ENCODE measurements at places on chromosomes 1 and 21.

DNA sequence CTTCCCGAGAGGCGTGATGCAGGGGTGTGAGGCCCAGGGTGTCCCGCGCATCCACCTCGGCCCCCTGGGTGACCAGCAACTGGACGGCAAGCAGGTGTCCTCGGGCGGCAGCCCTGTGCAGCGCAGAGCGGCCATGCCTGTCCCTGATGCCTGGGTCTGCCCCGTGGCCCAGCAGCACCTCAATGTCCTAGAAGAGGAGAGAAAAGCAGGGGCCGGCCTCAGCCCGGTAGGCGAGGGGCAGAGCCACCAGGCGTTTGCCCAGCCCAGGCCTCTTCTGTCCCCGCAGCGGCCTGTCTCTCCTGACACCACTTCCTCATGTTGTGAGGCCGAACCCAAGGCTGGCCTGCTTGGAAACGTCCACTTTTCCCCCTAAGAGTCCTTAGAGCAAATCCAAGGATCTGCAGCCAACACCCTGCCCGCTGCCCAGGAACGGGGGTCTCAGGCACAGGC is 1.7 kb downstream of the ANKRD65 start:
- no peak for DNase-seq

- no peak for DNase-seq
Observed at GRCh38 chr1:70143048-70143659, 62.2 kb downstream of the LRRC40 start.

- no peak for DNase-seq
Observed at GRCh38 chr21:43345746-43346409, 81.1 kb downstream of the SIK1 start.

DNA sequence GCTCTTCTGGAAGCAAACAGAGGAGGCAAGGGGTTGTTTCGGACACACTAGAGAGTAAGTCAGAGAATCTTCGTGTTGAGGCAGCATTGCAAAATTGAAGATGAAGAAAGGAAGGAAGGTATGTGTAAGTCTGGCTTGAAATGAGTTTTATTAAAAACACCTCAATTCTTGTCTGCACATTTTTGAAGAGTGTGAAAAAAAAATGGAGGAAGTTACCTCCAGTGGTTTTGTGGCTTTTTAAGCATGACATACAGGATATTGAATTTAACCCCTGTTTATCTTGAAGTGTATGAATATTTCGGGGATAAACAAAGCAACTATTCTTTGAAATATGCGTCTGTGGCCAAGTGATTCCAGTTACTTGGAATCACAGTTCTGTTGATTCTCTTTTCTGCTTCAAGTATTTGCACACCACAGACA is 203.2 kb upstream of the SGIP1 start:
- DNase-seq, result peak; percentile 49

DNA sequence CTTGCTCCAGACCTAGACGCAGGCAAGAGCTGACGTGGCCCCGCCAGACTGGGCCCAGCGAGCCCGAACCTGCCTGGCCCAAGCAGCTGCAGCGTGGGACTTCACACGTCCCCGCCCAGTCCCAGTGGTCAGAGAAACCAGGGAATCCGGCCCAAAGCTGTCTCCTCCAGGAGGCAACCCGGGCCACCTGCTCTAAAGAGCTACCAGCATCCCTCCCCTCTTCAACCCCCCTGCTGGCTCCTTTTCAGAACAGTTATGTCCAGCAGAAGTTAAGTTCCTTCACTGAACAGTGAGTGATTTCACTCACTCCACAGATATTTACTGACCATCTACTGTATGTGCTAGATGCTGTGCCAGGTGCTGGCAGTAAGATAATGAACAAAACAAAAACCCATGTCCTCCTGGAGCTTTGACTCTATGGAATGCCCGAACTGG is 2.1 kb upstream of the EFNA1 start:
- no peak for DNase-seq

- peak; percentile 53 for DNase-seq
Observed at GRCh38 chr1:186155594-186155993, 219.5 kb downstream of the TPR start.

GRCh38 chr1:244049162-244050013 is 1.7 kb upstream of the ZBTB18 start:
- peak; percentile 37 for DNase-seq

GRCh38 chr1:62384276-62385005 is 52.4 kb upstream of the USP1 start:
- DNase-seq, result no peak

DNA sequence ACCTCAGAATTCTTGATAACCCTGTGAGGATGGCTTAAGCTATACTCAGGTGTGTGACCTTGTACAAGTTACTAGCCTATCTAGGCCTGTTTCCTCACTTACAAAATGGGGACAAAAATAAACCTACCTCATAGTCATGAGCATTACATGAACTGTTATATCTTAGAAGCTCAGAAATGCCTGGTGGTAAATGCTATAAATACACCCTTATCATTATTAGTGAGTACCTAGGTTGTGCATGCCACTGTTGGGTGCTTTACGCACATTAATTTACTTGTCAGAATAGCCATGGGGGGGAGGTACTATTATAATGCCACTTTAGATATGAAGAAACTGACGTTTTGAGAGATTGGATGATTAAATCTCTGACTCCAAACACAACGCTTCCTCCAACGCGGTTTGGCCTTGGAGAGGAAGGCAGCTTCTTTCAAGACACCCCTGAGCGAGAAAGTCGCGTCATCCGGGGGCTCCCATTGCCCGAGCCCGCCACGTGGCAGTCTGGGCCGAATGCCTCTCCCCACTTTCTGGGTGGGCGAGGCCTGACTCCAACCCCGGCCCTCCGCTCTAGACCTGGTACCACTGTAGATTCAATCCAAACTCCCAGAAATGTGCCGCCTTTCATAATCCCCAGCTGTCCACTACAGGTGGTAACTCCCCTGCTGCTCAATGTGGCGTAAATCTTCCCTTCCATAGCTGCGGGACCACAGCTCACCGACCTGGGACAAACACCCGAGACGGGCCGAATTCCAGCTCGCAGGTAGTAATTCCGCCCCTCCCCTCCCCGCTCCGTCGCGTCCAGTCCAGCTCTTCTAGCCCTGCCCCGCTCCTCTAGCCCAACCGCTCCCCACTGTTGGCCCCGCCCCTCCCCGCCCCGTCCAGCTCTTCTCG is 771 bp upstream of the RAD54L start:
- no peak for DNase-seq

- DNase-seq, result no peak
Observed at GRCh38 chr1:59419361-59420140, 122.7 kb downstream of the FGGY start.

- no peak for DNase-seq
Observed at GRCh38 chr1:96598416-96599168, 123.0 kb upstream of the PTBP2 start.

DNA sequence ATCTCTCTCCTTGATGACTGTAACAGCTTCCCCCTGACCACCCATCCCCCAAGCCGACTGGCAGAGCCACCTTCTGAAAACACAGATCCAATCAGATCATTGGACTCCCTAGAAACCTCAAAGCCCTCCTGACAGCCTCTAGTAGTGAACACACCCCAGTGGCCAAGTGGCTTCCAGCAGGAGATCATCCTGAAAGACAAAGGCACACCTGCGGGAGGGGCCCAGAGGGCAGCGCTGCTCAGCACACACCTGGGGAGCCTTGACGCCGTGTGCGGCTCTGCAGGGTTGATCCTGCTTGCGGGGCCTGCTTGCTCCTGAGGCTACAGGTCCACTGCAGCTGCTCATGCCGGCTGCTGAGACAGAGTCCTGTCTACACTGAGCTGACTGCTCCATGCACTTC is 41.5 kb downstream of the SLC66A1 start:
- no peak for DNase-seq
